Osteoblast (primary cell): ENCODE measurements at places on chromosomes 13 and 19. TPM values are rescaled to one million over a fixed set of nuclear protein-coding genes. Genes with fewer than 3 reads are reported as not detected.

- peaks cover 5% of the 10 kb centered on the region for H3K4me1 ChIP-seq
- no peak overlapping the region for H3K27ac ChIP-seq
- no peaks in the 10 kb centered on the region for H3K36me3 ChIP-seq
- DNase-seq, result no peak
- H3K27me3 ChIP-seq, result no peaks in the 10 kb centered on the region
- H3K4me3 ChIP-seq, result no peak overlapping the region
These were observed 27.7 kb upstream of the KCTD12 start for GRCh38 chr13:76913898-76914297.

DNA sequence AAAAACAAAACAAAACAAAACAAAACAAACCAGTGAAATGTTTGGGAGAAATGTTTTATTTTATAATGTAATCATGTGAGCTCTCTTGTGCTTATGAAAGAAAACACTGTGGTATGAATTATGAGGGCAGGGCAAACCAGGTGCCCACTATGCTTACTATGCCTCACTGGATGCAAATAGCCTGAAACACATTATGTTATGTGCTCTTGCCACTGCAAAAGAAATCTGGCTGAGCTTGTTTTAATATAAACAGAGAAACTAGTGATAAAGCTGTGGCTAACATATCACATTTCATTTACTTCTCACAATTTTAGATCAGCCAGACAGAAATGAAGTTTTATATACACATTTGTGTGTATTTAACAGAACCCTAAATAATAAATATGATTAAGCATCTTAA, 8.7 kb upstream of the NBEA start:
- DNase-seq, result no peak
- H3K27ac ChIP-seq, result no peak overlapping the region
- H3K36me3 ChIP-seq, result no peaks in the 10 kb centered on the region

DNA sequence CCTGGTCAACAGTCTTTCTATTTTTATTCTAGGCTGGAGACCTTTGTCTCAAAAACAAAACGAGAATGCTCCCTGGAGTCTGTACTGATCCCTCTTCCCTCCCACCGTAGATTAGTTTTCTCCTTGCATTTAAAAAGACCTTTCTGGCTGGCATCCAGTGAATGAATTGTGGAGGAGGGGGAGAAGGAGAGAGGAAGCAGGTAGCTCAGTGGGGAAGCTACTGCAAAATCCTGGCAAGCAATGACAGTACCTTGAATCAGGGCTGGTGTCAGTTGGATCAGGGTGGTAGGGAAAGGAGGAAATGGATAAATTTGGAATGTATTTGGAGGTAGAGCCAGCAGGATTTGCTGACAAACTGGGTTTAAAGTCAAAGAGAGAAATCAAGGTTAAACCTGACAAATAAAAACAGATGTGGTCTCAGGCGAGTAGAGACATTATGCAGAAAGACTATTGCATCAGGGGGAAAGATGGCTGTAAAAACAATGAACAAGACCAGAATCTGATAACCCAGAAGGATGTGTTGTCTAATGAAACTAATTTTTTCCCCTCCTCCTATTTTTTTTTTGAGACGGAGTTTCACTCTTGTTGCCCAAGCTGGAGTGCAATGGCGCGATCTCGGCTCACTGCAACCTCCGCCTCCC, 3.5 kb upstream of the CYP2S1 start:
- DNase-seq, result no peak
- no peaks in the 10 kb centered on the region for H3K36me3 ChIP-seq
- H3K4me3 ChIP-seq, result no peak overlapping the region

DNA sequence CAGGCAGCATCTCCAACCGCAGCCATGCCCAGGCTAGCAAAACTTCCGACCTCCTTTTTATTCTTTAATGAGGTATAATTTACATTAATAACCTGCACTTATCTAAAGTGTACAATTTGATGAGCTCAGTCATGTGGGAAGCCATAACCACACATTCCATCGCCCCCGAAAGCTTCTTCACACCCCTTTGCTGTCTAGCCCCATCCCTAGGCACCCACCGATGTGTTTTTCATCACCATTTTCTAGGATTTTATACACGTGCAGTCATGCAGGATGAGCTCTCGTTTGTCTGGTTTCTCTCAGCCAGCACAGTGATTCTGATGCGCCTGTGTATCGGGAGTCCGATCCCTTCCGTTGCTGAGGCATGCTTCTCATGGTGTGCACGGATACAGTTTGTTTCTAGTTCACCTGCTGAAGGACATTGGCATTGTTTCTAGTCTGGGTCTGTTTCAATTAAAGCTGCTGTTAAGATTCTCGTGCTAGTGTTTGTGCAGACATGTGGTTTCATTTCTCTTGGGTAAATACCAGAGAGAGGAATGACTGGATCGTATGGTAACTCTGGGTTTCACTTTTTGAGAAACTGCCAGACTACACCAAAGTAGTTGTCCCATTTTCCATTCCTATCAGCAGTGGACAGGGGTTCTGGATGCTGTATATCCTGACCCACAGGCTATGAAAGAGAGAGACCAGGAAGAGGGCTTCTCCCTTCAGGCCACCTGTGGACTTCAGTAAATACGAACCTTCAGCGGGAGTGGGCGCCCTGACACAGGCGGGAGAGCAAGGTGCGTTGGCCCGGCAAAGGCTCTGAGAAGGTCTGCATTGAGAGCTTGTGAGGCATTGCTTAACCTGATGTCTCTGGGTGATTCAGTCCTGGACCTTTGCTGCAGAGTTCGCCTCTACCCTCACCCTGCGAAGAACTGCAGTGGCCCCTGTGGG, 4.9 kb downstream of the AP1M1 start:
- DNase-seq, result peak; percentile 93
- H3K4me3 ChIP-seq, result no peak overlapping the region
- H3K36me3 ChIP-seq, result peaks cover 44% of the 10 kb centered on the region
- no peaks in the 10 kb centered on the region for H3K27me3 ChIP-seq
- H3K27ac ChIP-seq, result no peak overlapping the region
- H3K4me1 ChIP-seq, result peaks cover 30% of the 10 kb centered on the region

- H3K4me1 ChIP-seq, result no peaks in the 10 kb centered on the region
- no peak overlapping the region for H3K4me3 ChIP-seq
- H3K36me3 ChIP-seq, result no peaks in the 10 kb centered on the region
- no peak overlapping the region for H3K27ac ChIP-seq
- H3K27me3 ChIP-seq, result no peaks in the 10 kb centered on the region
These were observed 1119.5 kb upstream of the ATXN8OS start for GRCh38 chr13:68988176-68988575.

The OR1M1 gene
- not detected in 2 replicates for total RNA-seq

The CACNA1A gene
- total RNA-seq, result 1.4 and 2.1 TPM in 2 replicates

The RNF113B gene
- not detected in 2 replicates for total RNA-seq

The SIGLECL1 gene
- total RNA-seq, result not detected in 2 replicates

The GRIN2D gene
- under 0.01 TPM in 2 replicates for total RNA-seq
